ENCODE measurements at places on chromosomes 6 and 20. TPM values are rescaled to one million over a fixed set of nuclear protein-coding genes. Genes with fewer than 3 reads are reported as not detected.

- DNase-seq: no peak
These were observed 46.8 kb downstream of the LY86 start for GRCh38 chr6:6635291-6635690.

DNA sequence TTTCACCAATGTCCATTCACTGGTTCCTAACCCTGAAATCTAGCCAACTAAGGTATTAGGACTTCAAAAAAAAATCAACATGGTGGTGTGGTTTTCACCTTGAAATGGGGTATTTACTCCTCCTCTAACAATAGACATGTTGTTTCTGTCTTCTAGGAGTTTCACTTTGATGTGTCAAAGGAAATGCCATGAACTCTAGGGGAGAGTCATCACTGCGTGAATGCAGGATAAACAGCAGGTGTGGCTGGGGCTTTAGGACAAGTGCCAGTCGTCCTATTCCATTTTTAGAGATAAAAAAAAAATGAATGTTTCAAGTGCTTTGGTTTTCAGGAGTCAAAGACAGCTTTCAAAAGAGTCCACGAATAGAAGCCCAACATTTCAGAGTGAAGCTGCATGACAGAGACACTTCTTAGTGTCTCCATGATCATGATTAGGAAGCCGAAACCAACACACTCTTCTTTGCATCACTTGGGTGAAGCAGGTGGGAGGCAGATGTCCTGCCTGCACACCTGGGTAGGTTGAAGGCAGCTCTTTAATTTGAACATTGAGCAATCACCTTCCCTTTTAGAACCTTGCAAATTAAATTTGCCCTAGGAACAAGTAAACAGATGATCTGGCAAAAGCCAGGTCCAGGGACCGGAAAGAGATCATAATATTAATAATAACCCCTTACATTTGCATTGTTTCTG lies 328.5 kb upstream of the PRDM1 start:
- no peak for DNase-seq

- DNase-seq: no peak
These were observed 60.6 kb upstream of the ATXN1 start for GRCh38 chr6:16821834-16822264.

DNA sequence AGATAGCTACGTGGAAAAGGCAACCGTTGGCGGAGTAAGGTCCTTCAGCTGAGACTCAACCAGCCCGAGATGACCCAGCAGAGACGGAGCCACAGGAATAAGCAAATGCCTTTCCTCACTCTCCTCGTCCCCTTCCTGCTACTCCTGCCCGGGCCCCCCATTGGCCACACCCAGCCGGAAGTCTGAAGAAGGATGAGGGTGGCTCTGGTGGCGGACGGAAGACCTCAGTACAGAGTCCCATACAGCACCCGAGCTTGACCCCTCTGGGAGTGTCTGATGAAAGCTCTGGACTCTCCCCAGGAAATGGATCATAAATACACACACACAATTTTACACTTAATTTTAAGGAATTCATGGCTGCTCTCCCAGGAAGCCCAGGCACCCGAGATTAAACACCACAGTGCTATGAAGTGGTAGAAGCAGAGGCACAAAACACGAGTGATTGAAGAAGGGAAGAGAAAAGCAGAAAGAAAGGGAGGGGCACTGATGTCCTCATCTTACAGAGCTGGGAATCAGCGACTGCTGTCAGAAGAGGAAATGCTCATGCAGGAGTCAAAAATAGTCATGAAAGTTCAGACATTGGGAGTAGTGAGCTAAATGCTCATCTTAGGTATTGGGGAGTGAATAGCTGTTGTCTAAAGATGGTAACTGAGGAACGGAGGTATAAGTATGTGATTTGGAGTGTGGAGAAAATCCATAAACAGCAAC lies 125.6 kb downstream of the BANF2 start:
- DNase-seq: no peak

DNA sequence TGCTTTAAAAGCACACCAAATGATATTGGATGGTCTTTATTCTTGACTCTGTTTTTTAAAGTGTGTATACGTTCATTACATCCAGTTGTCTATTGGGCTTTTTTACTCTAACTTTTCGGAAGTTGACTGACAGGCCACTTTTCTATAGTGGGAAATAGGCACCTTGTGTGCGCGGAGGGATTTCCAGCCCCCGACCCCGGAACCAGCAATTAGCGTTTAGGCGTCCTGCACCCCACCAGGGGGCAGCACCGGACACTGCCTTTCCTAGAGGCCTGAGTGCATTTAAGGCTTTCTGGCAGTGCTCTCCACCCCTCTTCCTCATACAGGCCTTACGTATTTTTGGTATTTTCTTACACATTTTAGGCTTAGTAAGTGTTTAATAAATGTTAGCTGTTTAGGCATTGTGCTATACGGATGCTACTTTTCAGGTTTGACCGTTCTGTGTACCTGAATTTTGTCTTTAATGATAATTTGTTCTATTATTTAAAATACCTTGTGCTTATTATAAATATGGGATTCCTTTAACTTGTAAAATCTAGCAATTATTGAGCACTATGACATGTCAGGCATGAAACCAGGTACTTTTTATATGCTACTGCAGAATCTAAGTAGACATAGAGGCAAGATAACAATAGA lies 231.8 kb downstream of the BCKDHB start:
- no peak for DNase-seq

GRCh38 chr6:126720304-126720703 lies 380.4 kb downstream of the CENPW start:
- no peak for DNase-seq

DNA sequence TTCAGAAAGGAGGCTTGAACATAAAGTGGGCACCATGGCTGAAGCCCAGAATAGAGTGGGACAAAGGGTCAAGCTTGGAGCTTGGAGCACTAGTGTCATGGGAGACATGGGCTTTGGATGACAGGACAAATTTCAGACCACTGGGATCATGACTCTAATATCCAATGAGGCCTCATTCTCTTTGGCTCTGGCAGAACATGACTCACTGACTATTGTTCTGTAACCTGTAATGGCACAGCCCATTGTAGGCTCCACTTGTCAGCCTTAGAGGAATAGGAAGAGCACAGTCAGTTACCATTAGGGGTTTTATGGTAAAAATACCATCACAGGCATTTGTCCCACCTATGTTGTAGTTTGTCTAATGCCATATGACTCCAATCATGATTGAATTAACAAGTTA lies 34.0 kb upstream of the MMS22L start:
- DNase-seq: no peak

DNA sequence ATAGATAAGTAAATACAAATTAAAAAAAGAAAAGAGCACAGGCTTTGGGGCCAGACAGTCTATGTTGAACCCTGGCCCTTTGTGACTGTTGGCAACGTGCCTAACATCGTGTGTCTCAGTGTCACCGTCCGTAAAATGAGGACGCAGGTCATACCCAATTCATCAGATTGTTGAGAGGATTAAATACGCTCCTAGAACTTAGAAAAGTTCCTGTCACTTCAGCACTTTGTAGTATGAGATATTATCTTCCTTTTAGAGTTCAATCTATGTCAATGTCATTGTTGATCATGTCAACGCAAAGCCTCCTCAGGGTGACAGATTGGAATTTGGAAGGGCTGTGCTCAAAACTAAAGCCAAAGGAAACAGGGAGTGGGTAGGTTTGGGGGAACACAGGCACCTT lies 21.7 kb downstream of the SERPINB1 start:
- no peak for DNase-seq

DNA sequence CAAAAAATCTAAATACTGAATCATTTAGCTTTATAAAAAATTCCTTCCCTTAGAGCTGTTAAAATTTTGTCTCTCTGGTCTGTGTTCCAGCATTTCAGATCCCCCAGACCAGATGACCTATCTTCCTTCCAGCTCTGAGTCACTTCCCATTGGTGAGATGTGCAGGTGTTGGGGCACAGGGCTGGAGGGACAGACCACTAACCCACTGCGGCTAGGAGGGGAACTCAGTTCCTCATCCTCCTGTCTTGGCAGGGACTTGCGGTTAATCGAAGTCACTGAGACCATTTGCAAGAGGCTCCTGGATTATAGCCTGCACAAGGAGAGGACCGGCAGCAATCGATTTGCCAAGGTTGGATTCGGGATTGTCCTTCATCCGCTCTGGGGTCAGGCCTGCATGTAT lies 6.0 kb downstream of the CNPY3 start:
- no peak for DNase-seq

- DNase-seq: no peak
These were observed 56.7 kb downstream of the NT5E start for GRCh38 chr6:85506441-85507093.

GRCh38 chr6:96528193-96528592 lies 6.6 kb downstream of the UFL1 start:
- DNase-seq: no peak

GRCh38 chr20:55211481-55211880 lies 736.1 kb downstream of the DOK5 start:
- no peak for DNase-seq

- no peak for DNase-seq
These were observed 110.6 kb downstream of the SYNDIG1 start for GRCh38 chr20:24580006-24580405.

GRCh38 chr6:501891-502601 lies 110.5 kb downstream of the IRF4 start:
- no peak for DNase-seq

DNA sequence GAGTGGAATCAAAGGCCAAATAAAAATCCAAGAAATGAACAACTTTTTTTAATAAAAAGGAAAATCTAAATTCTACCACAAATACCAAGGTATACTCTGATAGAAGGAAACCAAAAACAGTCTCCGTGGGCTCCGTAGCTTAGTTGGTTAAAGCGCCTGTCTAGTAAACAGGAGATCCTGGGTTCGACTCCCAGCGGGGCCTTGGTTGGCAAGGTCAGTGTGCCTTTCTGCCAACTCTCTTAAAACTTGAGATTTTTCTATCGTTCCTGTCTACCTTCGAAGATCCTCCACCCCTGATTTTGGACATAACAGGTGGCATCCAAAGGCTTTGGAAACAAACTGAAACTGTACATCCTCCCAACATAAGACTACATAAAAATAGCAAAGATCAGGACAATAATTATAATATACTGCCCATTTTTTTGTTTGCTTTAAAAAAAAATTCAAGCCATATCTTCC lies 197.9 kb downstream of the TRIM27 start:
- no peak for DNase-seq

- DNase-seq: no peak
These were observed 16.1 kb upstream of the DEFB129 start for GRCh38 chr20:210809-211502.

- no peak for DNase-seq
These were observed 239.8 kb downstream of the TBX18 start for GRCh38 chr6:84524636-84525035.

- DNase-seq: no peak
These were observed 4.3 kb upstream of the BTN3A2 start for GRCh38 chr6:26360451-26361416.

GRCh38 chr20:34112600-34113101 lies 608 bp upstream of the EIF2S2 start:
- DNase-seq: peak; percentile 44

DNA sequence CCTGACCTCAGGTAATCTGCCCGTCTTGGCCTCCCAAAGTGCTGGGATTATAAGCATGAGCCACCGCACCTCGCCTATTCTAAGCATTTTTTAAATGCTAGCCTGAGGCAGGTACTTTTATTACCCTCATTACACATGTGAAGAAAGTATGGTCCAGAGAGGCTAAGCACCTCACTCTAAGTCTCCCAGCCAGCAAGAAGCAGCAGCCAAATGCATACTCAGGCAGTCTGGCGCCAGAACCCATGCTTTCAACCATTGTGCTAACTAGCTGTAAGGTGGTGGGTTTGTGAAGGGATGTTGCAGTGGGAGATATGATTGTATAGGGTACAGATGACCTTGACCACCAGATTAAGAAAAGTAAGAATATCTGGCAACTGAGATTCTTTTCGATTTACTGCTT lies 26.1 kb upstream of the RIPOR2 start:
- DNase-seq: no peak

DNA sequence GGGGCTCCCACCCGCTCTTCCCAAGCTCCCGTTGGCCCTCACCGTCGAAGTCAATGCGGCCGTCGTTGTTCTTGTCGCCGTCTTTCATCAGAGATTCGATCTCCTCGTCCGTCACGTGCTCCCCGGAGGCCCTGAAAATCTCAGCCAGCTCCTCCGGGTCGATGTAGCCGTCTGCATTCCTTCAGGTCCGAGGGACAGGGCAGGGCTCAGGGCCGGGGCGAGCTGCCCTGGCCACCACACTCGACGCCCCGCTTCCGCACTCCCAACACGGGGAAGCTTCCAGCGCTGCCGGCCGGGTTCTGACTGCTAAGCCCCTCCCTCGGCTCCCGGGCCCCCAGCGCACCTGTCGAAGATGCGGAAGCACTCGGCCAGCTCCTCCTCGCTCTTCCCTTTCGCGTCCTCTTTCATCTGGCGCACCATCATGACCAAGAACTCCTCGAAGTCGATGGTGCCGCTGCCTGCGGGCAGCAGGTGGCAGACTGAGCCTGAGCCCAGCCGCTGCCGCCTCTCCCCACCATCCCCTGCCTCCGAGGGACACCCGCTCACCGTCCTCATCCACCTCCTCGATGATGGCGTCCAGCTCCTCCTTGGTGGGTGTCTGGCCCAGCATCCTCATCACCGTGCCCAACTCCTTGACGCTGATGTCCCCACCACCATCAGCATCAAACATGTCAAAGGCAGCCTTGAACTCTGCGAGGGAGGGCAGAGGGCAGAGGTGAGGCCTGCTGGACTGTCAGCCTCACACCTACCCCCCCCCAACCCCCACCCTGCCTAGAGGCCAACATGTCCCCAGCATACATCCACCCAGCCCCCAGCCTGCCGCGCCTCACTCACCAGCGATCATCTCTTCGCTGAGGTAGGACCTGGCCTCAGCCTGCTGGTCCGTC lies 2.9 kb downstream of the TNNC2 start:
- DNase-seq: no peak

GRCh38 chr20:13638162-13638495 lies 603 bp downstream of the TASP1 start:
- DNase-seq: peak; percentile 33

GRCh38 chr6:3737149-3737830 lies 14.2 kb downstream of the PXDC1 start:
- DNase-seq: no peak

DNA sequence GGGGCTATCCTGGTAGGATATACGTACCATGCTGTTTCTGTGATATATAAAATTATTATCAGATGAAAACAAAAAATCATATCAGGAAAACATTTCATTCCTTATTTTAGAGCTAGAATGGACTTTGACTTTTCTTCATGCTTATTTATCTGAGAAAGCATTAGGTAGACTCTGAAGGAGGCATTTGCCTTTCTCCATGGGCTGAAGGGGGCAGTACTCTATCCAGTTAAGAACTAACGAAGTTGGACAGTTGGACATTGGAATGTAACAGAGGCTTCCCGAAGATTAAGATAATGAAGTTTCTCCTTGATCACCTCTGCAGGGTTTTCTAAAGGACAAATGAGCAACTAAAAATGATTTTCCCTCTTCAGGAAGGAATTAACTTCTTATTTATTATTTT lies 233.9 kb downstream of the SAMD5 start:
- DNase-seq: no peak

HDAC2 gene
- polyA plus RNA-seq: 98.4 TPM

ELOVL2 gene
- 2.1 TPM for polyA plus RNA-seq

PRL gene
- polyA plus RNA-seq: 1.00 TPM

RBL1 gene
- polyA plus RNA-seq: 9.7 TPM

EPPIN gene
- polyA plus RNA-seq: 0.11 TPM

C20orf202 gene
- polyA plus RNA-seq: 0.35 TPM

SUMO4 gene
- 0.56 TPM for polyA plus RNA-seq

PCSK2 gene
- 0.72 TPM for polyA plus RNA-seq

HNF4A gene
- polyA plus RNA-seq: 40.5 TPM

THBS2 gene
- polyA plus RNA-seq: 61.0 TPM

ADGRB3 gene
- polyA plus RNA-seq: 1.5 TPM

BMP5 gene
- 23.7 TPM for polyA plus RNA-seq

DNAH8 gene
- 5.4 TPM for polyA plus RNA-seq

ID1 gene
- 33.2 TPM for polyA plus RNA-seq

LY6G6F gene
- polyA plus RNA-seq: not detected

POU5F1 gene
- 0.30 TPM for polyA plus RNA-seq

All from muscle of arm (tissue), 14 donors.